Naive thymus-derived CD8-positive, alpha-beta T cell (primary cell): ENCODE measurements at places on chromosomes 1 and 21.

DNA sequence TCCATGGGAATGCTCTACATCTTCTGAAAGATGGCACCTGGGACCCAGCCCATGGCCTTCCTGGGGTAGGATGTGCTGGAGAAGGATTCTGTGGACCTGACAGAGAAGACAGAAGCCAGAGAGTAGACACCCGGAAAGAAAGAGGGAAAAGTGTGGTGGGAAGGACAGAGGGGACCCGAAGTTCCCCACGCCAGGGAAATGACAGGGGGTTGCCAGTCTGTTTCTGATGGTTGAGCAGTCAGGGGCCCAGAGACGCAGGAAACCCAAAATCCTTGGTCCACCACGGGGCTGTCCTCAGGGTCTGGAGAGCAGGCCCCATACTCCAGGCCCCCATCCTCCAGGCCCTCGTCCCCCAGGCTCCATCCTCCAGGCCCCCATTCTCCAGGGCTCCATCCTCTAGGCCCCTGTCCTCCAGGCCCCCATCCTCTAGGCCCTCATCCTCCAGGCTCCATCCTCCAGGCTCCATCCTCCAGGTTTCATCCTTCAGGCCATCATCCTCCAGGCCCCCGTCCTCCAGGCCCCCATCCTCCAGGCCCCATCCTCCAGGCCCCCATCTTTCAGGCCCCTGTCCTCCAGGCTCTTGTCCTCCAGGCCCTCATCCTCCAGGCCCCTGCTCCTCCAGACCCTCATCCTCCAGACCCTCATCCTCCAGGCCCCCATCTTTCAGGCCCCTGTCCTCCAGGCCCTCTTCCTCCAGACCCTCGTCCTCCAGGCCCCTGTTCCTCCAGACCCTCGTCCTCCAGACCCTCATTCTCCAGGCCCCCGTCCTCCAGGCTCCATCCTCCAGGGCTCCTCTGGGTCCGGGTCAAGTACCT lies 1.0 kb upstream of the TFF2 start:
- no peak overlapping the region for H3K4me3 ChIP-seq
- H3K4me1 ChIP-seq: no peaks in the 10 kb centered on the region
- no peak overlapping the region for H3K27ac ChIP-seq
- no peak for DNase-seq

DNA sequence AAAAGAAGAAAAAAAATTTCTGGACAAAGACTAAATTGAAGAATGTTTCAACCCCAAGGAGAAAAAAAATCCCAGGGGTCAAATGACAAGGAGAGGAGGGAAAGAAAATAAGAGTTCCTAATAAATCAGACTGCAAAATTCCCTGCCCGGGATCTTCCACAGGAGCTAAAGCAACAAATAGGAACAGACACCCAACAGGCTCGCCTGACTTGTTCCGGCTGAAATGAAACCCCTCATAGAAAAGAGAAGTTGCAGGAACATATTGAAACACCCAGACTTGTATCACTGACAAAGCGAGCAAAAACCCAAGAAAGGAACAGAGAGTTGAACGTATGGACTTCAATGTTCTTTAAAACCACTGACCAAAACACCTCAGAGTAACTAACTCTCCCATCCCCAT lies 123.0 kb downstream of the TIAM1 start:
- no peak overlapping the region for H3K27ac ChIP-seq
- H3K36me3 ChIP-seq: peaks cover 12% of the 10 kb centered on the region
- no peak overlapping the region for H3K4me3 ChIP-seq
- no peaks in the 10 kb centered on the region for H3K27me3 ChIP-seq
- DNase-seq: no peak

- no peaks in the 10 kb centered on the region for H3K36me3 ChIP-seq
- H3K27me3 ChIP-seq: peaks cover 7% of the 10 kb centered on the region
- DNase-seq: no peak
- no peak overlapping the region for H3K4me3 ChIP-seq
Observed at GRCh38 chr1:220339581-220339980, 67.3 kb upstream of the RAB3GAP2 start.

GRCh38 chr21:41032541-41032940 lies 135.4 kb upstream of the BACE2 start:
- H3K27me3 ChIP-seq: peaks cover 14% of the 10 kb centered on the region
- H3K4me3 ChIP-seq: no peak overlapping the region
- DNase-seq: no peak

- H3K36me3 ChIP-seq: peaks cover 9% of the 10 kb centered on the region
- peaks cover 4% of the 10 kb centered on the region for H3K27me3 ChIP-seq
- H3K4me1 ChIP-seq: no peaks in the 10 kb centered on the region
- DNase-seq: no peak
- H3K27ac ChIP-seq: no peak overlapping the region
- H3K4me3 ChIP-seq: no peak overlapping the region
Observed at GRCh38 chr1:94130851-94131595, 10.1 kb upstream of the ABCA4 start.

DNA sequence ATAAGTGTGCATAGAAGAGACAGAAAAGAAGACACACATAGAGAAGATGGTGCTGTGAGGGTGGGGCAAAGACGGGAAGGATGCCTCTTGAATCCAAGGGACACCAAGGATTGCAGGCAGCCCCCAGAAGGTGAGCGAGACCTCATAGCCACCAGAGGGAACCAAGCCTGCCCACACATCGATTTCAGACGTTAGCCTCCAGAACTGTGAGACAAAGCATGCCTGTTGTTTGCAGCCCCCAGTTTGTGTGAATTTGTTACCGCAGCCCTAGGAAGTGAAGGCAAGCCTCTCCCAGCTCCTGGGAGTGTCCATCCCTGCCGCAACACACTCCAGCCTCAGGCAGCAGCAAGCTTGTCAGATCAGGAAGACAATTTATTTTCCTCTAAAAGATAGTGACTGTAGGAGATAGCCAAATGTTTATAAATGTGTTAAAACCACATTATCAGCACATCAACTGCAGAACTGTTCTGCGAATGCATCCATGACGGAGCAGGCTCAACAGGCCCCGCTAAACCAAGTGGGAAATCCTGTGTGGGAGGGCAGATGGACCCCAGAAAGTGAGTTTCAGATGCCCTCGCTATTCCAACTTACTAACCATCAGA lies 543.3 kb downstream of the MATN1 start:
- peaks cover 22% of the 10 kb centered on the region for H3K27me3 ChIP-seq
- no peak overlapping the region for H3K4me3 ChIP-seq
- no peaks in the 10 kb centered on the region for H3K36me3 ChIP-seq
- DNase-seq: no peak
- H3K4me1 ChIP-seq: no peaks in the 10 kb centered on the region
- H3K27ac ChIP-seq: no peak overlapping the region

- no peak for DNase-seq
- H3K4me3 ChIP-seq: no peak overlapping the region
- H3K4me1 ChIP-seq: peaks cover 8% of the 10 kb centered on the region
- no peak overlapping the region for H3K27ac ChIP-seq
Observed at GRCh38 chr1:52706136-52706670, 8.1 kb upstream of the COA7 start.

DNA sequence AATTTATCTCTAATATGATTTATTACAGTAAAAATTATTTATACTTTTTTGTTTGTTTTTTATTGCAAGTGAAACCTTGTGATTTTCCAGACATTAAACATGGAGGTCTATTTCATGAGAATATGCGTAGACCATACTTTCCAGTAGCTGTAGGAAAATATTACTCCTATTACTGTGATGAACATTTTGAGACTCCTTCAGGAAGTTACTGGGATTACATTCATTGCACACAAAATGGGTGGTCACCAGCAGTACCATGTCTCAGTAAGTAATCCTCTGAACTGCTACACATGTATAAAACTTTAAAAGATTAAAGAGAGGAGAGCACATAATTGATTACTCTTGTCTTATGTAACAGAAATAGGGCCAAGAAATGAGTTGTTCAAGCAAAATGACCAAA lies 4.5 kb downstream of the CFHR3 start:
- no peak for DNase-seq
- no peak overlapping the region for H3K27ac ChIP-seq
- no peaks in the 10 kb centered on the region for H3K36me3 ChIP-seq
- H3K27me3 ChIP-seq: no peaks in the 10 kb centered on the region
- H3K4me3 ChIP-seq: no peak overlapping the region

GRCh38 chr1:4825800-4826450 lies 171.5 kb downstream of the AJAP1 start:
- H3K4me3 ChIP-seq: no peak overlapping the region
- no peak for DNase-seq
- H3K4me1 ChIP-seq: no peaks in the 10 kb centered on the region
- H3K27ac ChIP-seq: no peak overlapping the region
- peaks cover 7% of the 10 kb centered on the region for H3K27me3 ChIP-seq
- no peaks in the 10 kb centered on the region for H3K36me3 ChIP-seq

DNA sequence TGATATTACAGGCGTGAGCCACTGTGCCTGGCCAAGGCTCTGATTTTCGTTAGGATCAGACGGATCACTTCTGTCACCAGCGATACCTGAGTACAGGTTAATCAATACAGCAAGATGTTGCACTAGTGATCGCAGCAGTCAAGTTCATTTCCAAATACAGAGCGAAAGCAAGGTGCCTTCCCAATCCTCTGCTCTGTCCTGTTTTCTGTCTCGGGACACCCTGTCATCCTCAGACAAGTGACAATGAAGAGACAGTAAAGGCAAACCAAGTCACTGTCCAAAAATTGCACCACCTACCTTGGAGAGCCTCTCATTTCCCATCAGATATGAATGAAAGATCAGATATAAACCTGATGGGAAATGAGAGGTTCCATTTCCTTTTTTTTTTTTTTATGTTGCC lies 5.6 kb upstream of the CLDN14 start:
- H3K27me3 ChIP-seq: no peaks in the 10 kb centered on the region
- no peak overlapping the region for H3K27ac ChIP-seq
- H3K4me3 ChIP-seq: no peak overlapping the region
- no peaks in the 10 kb centered on the region for H3K4me1 ChIP-seq
- no peak for DNase-seq

DNA sequence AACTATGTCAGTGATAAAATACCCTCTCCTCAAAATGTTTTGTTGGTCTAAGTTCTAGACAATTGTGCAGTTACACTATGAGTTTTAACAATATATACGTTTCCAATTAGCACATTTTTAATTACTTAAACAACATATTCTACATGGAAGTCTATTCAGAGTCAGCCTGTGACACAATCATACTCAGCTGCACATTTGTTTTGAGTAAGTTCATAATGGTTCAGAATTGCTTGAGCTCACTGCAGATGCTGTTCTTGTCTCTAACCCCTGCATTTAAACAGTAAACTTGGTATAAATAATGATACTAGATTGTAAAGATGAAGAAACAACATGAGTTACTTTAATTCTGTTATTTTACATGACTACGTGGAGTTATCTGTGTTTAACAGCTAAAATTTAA lies 30.6 kb downstream of the CDKN2C start:
- H3K27me3 ChIP-seq: no peaks in the 10 kb centered on the region
- no peak overlapping the region for H3K4me3 ChIP-seq
- H3K4me1 ChIP-seq: no peaks in the 10 kb centered on the region
- H3K36me3 ChIP-seq: no peaks in the 10 kb centered on the region
- DNase-seq: no peak

DNA sequence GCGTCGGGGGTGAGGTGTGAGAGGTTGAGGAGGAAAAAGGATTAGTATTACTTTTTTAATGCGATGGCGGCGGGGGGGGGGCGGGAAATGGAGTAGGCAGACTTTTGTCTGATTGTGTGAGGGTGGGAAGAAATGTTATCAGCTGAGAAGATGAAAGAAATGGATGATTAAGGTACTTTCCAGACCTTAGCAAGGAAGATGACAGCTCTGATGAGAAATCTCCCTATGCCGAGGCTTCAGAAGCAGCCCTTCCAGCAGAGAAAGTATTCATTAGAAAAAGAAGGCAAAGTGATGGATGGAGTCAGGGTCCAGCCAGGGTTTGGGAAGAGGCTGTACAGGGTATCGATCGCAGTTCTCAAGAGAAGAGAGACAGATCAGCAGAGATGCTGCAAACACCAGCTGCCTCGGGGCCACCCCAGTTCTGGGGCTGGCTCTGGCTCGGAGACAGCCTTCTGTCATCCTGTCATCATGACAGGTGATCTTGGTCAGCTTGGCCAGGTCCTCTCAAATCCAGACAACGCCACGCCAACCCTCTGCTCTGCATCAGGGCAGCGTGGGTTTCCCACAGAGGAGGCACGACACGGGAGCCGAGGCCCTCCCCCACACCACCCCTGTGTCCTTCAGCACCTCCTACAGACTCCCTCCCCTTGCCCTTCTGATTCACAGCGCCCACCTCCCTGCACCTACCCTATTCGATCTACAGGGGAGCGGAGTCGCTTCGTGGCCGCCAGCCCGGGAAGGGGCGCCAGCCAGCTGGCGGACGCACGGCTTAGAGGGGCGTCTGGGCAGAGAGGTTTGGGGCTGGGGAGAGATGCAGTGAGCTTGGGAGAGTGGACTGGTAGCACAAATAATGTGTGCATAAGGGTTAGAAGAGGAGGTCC lies 674 bp upstream of the ATXN7L2 start:
- peak overlapping the region; percentile 90 for H3K27ac ChIP-seq
- H3K36me3 ChIP-seq: no peaks in the 10 kb centered on the region
- H3K4me1 ChIP-seq: peaks cover 22% of the 10 kb centered on the region
- H3K27me3 ChIP-seq: peaks cover 19% of the 10 kb centered on the region
- DNase-seq: peak; percentile 31

- H3K4me3 ChIP-seq: no peak overlapping the region
- no peaks in the 10 kb centered on the region for H3K36me3 ChIP-seq
- DNase-seq: no peak
- no peak overlapping the region for H3K27ac ChIP-seq
Observed at GRCh38 chr1:92567211-92567868, 80.6 kb upstream of the GFI1 start.

DNA sequence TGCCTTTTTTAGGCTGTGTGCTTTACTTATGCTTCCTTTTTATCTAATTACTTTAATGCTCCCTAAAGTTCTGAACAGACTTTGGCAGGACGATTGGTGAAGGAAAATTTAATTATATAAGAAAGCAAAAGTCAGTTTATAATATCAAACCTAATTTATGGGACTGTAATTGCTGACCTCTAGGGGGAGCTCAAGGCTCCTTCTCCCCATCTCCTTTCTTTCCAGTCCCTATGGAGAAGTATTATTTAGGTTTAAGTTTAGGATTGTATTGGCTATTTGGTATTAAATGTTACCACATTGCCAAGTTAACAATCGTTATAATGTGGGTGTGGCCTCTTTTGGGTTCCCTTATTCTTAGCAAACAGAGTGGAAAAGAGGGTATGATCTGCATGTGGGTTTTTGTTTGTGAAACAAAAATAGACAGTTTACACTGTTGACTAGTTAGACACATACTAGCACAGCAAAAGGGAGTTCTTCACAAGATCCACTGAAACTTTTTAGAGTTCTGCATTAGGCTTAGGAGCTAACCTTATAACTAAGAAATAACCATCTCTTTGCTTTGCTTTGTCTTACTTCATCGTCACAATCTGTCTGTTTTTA lies 48.2 kb upstream of the TNFSF4 start:
- no peak overlapping the region for H3K4me3 ChIP-seq
- H3K27me3 ChIP-seq: no peaks in the 10 kb centered on the region
- peaks cover 7% of the 10 kb centered on the region for H3K36me3 ChIP-seq

GRCh38 chr1:99849413-99849743 lies 783 bp upstream of the AGL start:
- peaks cover 40% of the 10 kb centered on the region for H3K4me1 ChIP-seq
- no peak for DNase-seq
- H3K36me3 ChIP-seq: peaks cover 20% of the 10 kb centered on the region
- no peaks in the 10 kb centered on the region for H3K27me3 ChIP-seq
- H3K27ac ChIP-seq: peak overlapping the region; percentile 94
